Transverse colon (tissue), 4 donors: ENCODE measurements at places on chromosomes 12 and 14. TPM values are rescaled to one million over a fixed set of nuclear protein-coding genes. Genes with fewer than 3 reads are reported as not detected.

DNA sequence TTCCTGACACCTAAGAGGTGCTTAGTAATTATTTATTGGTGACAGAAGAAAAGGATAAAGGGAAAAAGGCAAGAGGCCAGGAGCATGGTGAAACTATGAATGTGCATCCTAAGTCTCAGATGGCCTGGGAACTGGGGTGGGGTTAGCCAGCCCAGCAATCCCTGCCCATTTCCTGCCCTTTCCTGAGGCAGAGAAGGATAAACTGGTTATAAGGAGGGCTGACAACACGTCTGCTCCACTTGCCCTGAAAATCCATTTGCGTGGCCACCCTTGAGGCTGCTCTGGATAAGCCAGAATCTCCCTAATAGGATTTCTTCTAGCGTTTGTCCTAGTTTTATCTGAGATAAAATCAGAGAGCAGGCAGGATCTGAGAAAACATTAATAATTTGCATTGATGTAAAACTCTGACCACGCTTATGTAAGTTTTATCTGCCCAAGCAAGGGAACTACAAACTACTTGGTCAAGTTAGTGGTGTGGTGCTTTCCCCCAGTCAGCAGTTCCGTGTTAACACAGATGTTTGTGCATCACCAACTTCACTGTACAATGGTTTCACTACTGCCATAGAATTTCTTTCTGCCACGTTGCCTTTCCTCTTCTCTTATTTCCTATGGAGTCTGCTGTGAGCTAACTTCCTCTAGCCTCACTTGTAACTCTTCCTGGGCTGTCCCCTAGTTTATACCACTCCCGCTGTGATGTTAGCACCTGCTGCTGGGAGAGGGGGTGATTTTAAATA is 392.7 kb downstream of the RPS29 start:
- H3K4me3 ChIP-seq: no peak overlapping the region
- H3K27ac ChIP-seq: no peak overlapping the region
- H3K36me3 ChIP-seq: no peaks in the 10 kb centered on the region
- DNase-seq: no peak
- H3K27me3 ChIP-seq: no peaks in the 10 kb centered on the region
- no peaks in the 10 kb centered on the region for H3K4me1 ChIP-seq

Gene ADAM20
- total RNA-seq: not detected

Gene ALKBH2
- total RNA-seq: 11.1 TPM

DNA sequence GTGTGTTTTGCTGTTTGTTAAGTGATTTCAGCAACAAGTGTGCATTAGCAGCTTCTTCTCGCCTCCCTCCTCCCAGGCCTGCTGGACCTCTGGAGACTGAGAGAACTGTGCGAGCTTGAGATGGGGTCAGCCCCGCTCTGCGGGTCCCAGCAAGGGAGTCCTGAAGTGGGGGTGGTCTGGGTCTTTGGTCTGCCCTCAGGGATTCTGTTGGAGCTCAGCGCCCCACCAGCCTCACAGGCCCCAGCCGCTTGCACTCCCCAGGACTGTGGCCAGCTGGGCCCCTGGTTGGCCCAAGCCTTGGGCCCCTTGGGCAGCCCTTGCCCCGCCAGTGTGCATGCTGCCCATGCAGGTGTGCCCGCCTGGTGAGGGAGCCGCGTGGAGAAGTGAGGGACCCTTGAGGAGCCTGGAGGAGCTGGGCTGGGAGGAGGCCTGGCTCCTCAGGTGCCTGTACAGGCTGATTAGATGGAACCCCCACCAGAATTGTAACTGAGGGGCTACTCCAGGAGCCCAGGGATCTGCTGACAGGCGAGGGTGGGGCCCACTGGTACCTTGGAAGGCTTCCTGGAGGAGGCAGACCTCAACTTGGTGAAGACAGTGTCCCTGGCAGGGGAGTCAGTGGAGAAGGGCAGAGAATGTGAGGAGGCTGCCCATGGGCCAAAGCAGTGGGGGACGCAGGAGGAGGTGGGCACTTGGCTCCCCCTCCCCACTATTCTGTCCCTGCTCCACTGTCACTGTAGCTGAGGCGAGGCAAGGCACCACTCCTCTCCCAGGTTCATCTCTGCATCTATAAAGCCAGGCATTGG is 56.7 kb downstream of the BEGAIN start:
- H3K27me3 ChIP-seq: no peaks in the 10 kb centered on the region
- no peak overlapping the region for H3K4me3 ChIP-seq
- no peaks in the 10 kb centered on the region for H3K36me3 ChIP-seq

- no peak overlapping the region for H3K4me3 ChIP-seq
- H3K27ac ChIP-seq: no peak overlapping the region
Observed at GRCh38 chr12:69720750-69721149, 17.9 kb upstream of the RAB3IP start.

Gene TNFAIP2
- total RNA-seq: 76.3 TPM

DNA sequence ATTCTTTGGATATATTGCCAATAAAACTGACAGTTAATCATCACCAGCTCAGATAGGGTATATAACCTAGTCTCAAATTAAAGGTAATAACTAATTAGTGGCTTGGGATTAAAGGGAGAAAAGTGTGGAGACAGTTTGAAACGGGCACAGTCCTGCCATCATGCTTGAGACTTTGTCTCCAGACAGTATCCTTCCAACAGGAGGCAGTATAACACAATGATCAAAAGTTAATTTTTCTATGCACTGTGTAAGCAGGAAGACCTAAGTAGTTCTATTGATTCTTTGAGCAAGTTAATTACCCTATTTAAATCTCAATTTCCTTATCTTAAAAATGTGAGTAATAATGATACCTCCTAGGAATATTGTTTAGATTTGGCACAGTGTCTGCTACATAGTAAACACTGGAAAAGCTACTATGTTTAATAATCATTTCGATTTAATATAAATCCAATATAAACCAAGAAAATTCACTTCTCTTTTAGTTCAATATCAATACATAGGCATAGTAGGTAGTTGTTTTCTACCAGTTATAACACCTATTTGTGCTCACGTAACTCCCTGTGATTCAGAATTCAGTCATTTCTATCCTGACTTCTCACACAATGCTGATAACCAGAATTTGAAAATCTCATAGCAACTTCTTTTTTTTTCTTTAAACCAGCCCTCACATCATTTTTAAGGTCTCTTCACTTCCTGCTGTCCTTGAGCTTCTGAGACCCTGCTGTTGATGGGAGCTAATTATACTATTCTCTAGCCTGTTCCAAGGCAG is 53.7 kb downstream of the GALNT4 start:
- H3K4me3 ChIP-seq: no peak overlapping the region
- H3K4me1 ChIP-seq: peaks cover 27% of the 10 kb centered on the region
- no peaks in the 10 kb centered on the region for H3K36me3 ChIP-seq
- H3K27me3 ChIP-seq: no peaks in the 10 kb centered on the region
- H3K27ac ChIP-seq: no peak overlapping the region

GRCh38 chr12:95881331-95881955 is 22.7 kb downstream of the SNRPF start:
- no peak overlapping the region for H3K27ac ChIP-seq
- no peaks in the 10 kb centered on the region for H3K36me3 ChIP-seq
- no peak for DNase-seq
- H3K27me3 ChIP-seq: no peaks in the 10 kb centered on the region
- peaks cover 20% of the 10 kb centered on the region for H3K4me1 ChIP-seq

- no peaks in the 10 kb centered on the region for H3K27me3 ChIP-seq
- no peak overlapping the region for H3K4me3 ChIP-seq
- no peaks in the 10 kb centered on the region for H3K4me1 ChIP-seq
- DNase-seq: no peak
- H3K27ac ChIP-seq: no peak overlapping the region
- no peaks in the 10 kb centered on the region for H3K36me3 ChIP-seq
Observed at GRCh38 chr14:105912641-105913180, 386.3 kb downstream of the TMEM121 start.

- peak overlapping the region; percentile 15 for H3K4me3 ChIP-seq
- DNase-seq: peak; percentile 77
- peaks cover 32% of the 10 kb centered on the region for H3K4me1 ChIP-seq
- H3K27ac ChIP-seq: peak overlapping the region; percentile 100
- H3K36me3 ChIP-seq: no peaks in the 10 kb centered on the region
- H3K27me3 ChIP-seq: no peaks in the 10 kb centered on the region
Observed at GRCh38 chr12:12714276-12715021, 2.7 kb upstream of the CDKN1B start.

GRCh38 chr12:132771126-132771838 is 9.7 kb upstream of the ANKLE2 start:
- DNase-seq: peak; percentile 61
- no peaks in the 10 kb centered on the region for H3K27me3 ChIP-seq
- H3K4me1 ChIP-seq: no peaks in the 10 kb centered on the region
- no peak overlapping the region for H3K4me3 ChIP-seq

GRCh38 chr14:99944241-99944651 is 121.0 kb upstream of the EVL start:
- H3K36me3 ChIP-seq: no peaks in the 10 kb centered on the region
- no peaks in the 10 kb centered on the region for H3K27me3 ChIP-seq
- H3K4me3 ChIP-seq: no peak overlapping the region

DNA sequence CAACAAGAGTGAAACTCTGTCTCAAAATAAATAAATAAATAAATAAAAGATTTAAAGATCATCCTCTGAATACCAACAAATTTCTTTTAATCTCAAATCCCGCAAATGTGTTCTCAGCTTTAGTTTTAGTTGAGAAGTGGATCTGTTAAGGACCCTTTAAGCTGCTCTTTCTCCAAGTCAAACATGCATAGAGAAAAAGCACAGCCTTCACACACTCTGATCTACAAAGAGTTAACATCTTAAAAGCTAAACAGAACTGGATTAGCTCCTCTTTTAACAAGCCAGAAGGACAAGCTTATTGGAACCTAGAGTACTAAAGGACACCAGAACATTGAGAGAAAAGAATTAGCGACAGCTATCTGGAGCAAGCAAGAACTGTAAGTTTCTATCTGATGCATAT is at the start of gene RPGRIP1:
RPGRIP1 (plus strand) TSS at position 301 of the 400 bp plus-strand sequence. CDS start 7,894 bp downstream, outside the sequence.
- no peak within 1 kb of the TSS for H3K4me3 ChIP-seq
- no peaks in the 10 kb centered on the region for H3K36me3 ChIP-seq
- no peak within 1 kb of the TSS for H3K27ac ChIP-seq
- DNase-seq: no peak
- H3K4me1 ChIP-seq: no peaks in the 10 kb centered on the region

Gene TOMM20L
- not detected for total RNA-seq

DNA sequence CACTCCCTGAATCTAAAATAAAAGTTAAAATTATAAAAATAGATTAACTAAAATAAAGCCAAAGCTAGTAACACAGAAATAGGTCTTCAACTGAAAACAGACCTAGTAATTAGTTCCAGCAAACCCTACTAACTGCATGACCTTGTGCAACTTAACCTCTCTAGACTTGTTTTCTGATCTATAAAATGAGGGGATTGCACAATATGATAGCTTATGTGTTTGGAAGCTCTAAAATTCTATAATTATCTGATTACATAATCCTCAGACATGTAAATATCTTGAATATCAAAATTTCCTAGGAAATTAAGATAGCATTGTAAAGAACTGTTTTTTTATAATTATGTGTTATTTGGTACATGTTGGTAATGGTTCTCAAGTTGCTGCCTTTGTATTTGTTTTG is 144.1 kb upstream of the GRIP1 start:
- no peak for DNase-seq
- no peak overlapping the region for H3K27ac ChIP-seq
- H3K27me3 ChIP-seq: no peaks in the 10 kb centered on the region
- no peaks in the 10 kb centered on the region for H3K36me3 ChIP-seq
- no peak overlapping the region for H3K4me3 ChIP-seq

DNA sequence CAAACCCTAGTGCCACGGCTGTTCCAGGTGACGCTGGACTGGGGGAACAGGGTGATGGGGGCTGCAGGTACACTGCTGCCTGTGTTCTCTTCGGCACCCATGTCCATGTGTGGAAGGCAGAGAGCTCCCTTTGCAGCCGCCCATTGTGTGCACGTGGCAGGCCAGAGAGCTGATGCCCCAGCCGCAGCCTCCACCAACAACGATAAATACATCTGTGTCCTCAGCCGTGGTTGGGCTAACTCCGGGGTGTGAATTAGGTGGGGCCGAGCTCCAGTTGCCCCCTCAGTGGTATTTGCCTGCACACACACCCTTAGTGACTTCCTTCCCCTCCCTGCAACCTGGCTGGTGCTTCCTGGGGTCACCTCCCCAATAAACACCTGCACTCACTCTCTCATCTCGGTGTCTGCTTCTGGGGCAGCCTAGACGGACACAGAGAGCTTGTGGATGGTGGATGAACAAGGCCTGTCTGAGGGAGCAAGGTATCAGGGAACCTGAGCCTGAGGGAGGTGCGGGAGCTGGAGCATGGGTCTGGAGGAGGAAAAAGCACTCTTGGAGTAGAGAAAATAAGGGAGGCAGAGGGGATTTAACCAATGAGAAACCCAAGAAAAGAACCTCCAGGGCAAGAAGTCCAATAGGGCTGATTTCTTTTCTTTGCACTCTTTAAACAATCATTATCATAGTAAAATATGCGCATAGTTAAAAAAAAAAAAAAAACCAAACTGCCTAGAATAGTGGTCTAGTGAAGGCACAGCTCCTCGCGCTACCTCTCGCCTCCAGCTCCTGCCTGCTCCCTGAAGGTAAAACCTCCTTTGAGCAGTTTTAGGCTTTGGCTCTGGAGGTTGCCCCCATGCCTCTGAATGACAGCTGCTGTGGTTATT is 112.6 kb downstream of the ZNF664 start:
- H3K4me3 ChIP-seq: no peak overlapping the region
- peaks cover 5% of the 10 kb centered on the region for H3K4me1 ChIP-seq
- DNase-seq: no peak
- H3K27me3 ChIP-seq: no peaks in the 10 kb centered on the region

GRCh38 chr12:3160081-3160480 is 82.9 kb downstream of the TSPAN9 start:
- H3K36me3 ChIP-seq: no peaks in the 10 kb centered on the region
- DNase-seq: no peak
- H3K4me3 ChIP-seq: no peak overlapping the region
- H3K27ac ChIP-seq: no peak overlapping the region
- H3K4me1 ChIP-seq: peaks cover 4% of the 10 kb centered on the region

- peak overlapping the region; percentile 54 for H3K27ac ChIP-seq
- H3K4me3 ChIP-seq: no peak overlapping the region
- no peaks in the 10 kb centered on the region for H3K36me3 ChIP-seq
- H3K27me3 ChIP-seq: no peaks in the 10 kb centered on the region
- no peak for DNase-seq
Observed at GRCh38 chr14:52061390-52061789, 7.5 kb downstream of the NID2 start.

- DNase-seq: no peak
- peaks cover 18% of the 10 kb centered on the region for H3K4me1 ChIP-seq
- no peaks in the 10 kb centered on the region for H3K27me3 ChIP-seq
Observed at GRCh38 chr12:69837191-69837590, 12.2 kb downstream of the MYRFL start.

GRCh38 chr14:98914942-98915341 is 357.1 kb downstream of the BCL11B start:
- no peaks in the 10 kb centered on the region for H3K4me1 ChIP-seq
- no peak for DNase-seq
- no peak overlapping the region for H3K4me3 ChIP-seq
- no peaks in the 10 kb centered on the region for H3K36me3 ChIP-seq
- H3K27ac ChIP-seq: no peak overlapping the region
- H3K27me3 ChIP-seq: no peaks in the 10 kb centered on the region

- H3K27ac ChIP-seq: no peak overlapping the region
- no peaks in the 10 kb centered on the region for H3K27me3 ChIP-seq
- DNase-seq: no peak
- no peaks in the 10 kb centered on the region for H3K4me1 ChIP-seq
Observed at GRCh38 chr12:68495336-68496070, 115.2 kb upstream of the RAP1B start.
